SK-N-MC (cell line): ENCODE measurements at places on chromosomes 4 and X.

DNA sequence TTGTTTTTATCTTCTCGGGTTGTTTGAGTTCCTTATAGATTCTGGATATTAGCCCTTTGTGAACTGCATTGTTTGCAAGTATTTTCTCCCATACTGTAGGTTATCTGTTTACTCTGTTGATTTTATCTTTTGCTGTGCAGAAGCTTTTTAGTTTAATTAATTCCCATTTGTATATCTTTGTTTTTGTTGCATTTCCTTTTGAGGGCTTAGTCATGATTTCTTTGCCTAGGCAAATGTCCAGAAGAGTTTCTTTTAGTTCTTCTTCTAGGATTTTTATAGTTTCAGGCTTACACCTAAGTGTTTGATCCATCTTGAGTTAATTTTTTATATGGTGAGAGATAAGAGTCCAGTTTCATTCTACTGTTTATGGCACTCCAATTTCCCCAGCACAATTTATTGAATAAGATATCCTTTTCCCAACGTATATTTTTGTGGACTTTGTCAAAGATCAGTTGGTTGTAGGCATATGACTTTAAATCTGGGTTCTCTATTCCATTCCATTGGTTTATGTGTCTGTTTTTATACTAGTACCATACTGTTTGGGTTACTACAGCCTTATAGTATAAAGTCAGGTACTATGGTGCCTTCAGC, 54.3 kb downstream of the EGF start:
- DNase-seq = no peak

GRCh38 chr4:7410446-7410845, 24.3 kb downstream of the PSAPL1 start:
- no peak for DNase-seq

GRCh38 chr4:53010318-53010717, 148.2 kb downstream of the RASL11B start:
- DNase-seq = no peak

- DNase-seq = no peak
Observed at GRCh38 chrX:25125483-25125882, 109.7 kb upstream of the ARX start.

DNA sequence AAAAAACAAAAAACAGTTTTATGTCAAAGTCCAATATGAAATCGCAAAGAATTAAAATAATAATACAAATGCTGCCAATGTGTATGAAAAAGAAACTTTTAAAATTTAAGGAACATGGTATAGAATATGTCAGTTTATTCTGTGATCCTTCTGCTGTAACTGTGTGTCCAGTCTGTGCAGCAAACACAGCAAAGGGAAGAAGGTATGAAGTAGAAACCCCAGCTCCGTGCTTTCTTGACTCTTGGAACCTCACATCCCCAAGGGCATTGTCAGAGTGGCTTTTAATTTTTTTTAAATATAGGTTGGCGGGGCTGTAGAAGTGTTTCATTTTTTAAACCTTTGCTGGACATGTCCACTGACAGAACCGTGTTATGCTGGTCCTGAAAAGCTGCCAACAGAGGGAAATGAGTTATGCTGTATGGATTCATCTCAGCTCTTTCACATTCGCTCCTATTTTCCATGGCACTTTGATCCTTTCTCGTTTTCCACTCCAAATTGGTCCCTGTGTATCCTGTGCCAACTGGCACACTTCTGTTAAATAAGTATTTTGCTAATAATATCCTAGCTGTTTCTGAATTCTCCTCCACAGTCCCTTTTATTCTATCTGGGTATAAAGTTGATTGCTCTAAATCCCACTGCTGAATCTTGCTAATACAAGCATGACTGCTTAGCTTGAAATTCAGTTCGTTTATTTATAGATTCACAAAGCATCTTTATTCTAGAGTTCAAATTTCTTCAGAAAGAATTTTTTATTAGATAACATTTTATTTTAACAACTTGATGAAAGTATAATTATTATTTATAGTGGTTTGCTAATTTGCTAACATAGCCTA, 127.0 kb upstream of the DDIT4L start:
- DNase-seq = no peak

DNA sequence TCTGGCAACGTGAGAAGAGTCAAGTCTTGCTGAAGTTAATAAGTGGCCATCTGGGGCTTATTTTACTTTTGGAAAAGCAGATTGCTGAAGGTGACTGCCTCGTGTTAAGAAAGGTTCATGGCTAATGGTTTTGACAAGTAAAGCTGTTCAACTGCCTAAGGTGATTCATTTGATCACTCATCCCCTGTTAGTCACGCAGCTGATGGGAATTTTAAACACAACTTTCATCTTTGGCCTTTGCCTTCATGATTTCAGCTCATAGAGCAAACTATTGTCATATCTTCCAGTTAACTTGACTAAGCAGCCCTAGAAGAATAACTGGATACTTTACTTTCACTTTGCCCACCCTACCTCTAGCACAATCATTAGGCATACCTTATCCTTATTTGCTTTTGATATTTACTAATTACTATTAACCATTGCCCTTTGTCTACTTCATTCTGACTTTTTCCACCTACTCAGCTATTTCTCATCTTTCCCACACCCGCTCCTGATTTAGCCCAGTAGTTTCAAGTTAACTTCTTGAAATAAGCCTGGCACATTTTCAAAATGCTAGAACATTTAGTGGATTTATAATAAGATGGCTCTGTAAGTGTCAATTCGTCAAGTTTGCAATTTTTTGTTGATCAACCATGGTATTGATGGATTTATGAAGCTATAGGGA, 170.6 kb upstream of the S100G start:
- DNase-seq = no peak

DNA sequence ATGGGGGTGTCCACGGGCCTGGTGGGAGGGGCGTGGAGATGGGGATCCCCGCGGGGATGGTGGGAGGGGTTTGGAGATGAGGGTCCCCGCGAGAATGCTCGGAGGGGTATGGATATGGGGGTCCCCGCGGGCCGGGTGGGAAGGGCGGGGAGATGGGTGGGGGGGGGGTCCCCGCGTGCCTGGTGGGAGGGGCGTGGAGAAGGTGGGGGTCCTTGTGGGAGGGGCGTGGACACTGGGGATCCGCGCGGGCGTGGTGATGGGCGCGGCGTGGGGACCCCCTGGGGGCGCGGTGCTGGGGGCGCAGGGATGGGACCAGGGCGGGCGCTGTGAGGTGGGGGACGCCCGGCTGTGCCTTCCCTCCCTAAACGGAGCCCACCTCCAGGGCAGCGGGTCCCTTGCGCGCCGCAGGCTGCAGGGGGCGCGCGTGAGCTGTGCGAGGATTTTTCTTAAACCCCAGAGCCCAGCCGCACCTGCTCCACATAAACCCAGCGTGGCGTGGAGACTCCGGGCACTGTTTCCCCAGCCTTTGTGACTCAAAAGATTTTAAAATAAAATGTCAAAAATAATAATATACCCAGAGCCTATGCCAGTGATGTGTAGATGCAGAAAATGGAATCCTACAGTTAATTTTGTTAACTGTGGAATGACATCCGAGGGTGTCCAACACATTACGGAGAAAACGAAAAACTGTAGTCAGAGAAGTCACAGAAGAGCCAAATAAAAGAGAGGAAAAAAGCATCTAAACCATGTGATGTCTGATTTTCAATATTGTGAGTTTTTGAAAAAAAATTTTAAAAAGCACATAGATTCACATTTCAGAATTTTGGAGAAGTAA, 1.5 kb upstream of the ASMTL start:
- DNase-seq = peak; percentile 39

DNA sequence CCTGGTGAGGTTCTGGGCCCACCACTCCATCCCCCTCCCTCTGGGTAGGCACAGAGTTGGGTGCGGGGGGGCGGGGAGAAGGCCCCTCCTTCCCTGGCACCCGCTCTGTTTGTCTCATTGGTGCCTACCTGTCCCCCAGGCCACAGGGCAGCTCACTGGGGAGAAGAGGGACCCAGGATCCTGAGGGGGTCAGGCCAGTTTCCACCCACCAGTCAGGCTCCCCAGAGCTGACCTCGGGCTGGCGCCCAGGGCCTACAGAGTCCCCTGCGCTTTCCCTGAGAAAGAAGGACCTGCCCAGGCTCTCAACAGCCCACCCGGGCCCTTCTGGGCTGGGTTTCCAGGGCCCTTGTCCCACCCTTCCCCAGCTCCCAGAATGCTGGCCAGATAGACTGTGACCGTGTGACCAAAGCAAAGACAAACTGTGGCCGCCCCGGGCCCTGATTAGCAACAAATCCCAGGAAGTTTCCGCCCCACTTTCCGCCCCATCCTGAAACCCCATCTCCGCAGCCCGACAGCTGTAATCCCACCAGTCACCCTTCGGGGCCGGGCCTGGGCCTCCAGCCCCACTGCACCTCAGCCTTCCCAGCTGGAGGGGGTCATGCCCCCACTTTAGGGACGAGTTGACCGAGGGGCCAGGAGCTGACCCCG, 33.8 kb upstream of the FGFR3 start:
- DNase-seq = no peak

DNA sequence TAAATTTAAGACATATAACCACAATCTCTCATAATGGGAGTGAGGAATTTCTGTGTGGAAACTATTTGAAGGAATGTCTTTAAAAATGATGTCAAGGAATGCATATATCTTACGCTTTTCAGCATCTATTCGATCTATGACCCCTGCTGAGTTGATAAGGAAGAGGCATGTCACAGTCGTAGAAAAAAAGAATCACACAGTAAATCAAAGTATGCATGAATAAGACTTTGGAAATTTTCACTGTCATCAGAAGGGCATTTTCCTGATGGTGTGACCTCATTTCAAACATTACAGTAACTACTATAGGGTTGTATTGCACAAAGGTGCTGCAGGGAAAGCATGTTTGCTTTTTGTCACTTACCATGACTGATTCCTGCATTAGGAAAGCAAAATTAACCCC, 41.5 kb downstream of the REELD1 start:
- DNase-seq = peak; percentile 44

GRCh38 chr4:89400287-89401035, 92.9 kb upstream of the GPRIN3 start:
- DNase-seq = no peak

- no peak for DNase-seq
Observed at GRCh38 chrX:73457306-73457705, 10.5 kb downstream of the CDX4 start.

GRCh38 chr4:182143822-182144625, 99.2 kb upstream of the TENM3 start:
- no peak for DNase-seq

GRCh38 chr4:105130945-105131344, 15.7 kb upstream of the TET2 start:
- no peak for DNase-seq

GRCh38 chrX:50198348-50198747, 2.5 kb downstream of the AKAP4 start:
- no peak for DNase-seq

DNA sequence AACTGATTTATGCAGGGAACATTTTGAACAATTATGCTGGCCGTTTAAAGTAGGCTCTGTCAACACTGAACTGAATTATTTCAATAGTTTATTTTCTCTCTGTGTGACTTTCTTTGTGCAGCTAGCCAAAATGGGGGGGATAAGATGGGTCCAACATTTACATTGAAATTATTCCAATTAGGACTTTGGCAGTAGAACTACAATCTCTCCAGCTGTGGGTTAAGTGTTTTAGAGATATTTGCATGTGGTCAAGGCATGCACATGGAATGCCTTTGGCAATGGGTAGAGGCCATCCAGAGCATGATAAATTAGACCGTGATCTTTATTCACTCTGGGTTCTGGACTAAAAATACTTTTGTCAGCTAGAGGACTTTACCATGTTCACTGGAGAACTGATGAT, 107.9 kb upstream of the ELOVL6 start:
- no peak for DNase-seq

DNA sequence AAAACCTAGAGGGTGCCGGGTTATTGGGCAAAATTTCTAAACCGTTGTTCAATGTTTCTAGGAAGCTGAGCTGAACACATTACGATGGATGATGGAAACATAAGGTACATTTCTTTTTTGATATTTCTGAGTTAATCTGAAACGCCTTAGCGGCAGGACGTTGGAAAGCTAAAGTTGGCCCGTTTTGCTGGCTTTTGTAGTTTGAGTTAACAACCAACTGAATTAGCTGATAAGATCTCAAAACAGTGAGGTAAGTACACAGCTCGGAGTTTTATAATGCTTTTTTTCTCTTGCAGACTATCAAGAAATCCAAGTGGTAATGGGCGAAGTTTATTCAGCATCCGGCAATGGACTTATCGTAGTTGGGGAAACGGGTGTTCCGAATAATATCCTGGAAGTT, 73.5 kb downstream of the PRSS12 start:
- DNase-seq = no peak

DNA sequence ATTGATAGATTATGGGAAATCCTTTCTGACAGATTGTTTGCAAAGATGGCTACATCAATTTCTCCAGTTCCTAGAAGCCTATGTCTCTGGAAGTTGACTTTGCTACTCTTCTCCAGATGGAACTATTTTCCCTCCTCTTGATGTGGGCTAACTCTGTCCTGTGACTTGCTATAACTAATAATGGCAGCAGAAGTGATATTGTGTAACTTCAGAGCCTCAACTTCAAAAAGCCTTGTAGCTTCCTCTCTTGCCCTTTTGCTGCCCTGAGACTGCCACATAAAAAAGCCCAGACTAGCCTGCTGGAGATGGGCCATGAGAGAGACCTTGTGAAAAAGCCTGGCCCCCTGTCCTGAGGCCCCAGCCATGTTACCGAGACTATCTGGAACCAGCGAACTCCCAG, 210.7 kb upstream of the SLC7A11 start:
- DNase-seq = no peak

DNA sequence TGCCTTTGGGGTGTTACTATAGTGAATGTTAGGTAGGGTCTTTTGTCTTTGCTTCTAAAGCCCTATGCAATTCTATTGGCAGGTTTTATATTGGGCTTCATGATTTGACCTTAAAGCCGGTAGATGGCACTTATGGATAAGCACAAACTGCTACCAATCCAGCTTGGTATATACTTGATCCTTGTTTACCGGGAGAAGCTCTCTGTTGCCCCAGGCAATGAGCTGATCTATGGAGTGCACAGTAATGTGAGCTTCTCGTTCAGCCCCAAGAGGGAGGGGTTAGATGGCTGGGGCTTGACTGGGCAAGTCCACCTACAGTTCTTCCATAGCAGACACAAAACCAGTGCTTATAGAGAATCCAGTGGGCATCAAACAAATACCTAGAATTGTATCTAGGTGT, 287.2 kb upstream of the CT83 start:
- no peak for DNase-seq

- DNase-seq = no peak
Observed at GRCh38 chr4:63728480-63729177, 680.6 kb downstream of the TECRL start.

GRCh38 chrX:23803931-23804381, 21.0 kb downstream of the SAT1 start:
- no peak for DNase-seq

DNA sequence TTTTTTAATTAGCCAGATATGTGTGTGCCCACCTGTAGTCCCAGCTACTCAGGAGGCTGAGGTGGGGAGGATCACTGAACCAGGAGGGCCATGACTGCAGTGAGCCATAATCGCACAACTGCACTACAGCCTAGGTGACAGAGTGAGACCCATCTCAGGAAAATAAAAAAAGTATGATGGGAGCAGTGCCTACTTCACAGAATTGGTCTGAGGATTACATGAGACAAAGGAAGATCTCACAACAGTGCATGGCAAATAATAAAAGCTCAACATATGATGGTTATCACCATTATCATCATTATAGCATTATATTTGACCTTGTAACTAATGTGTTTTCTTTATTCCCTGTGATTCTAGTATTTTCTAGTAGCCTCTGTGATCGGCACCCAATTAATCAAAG, 19.9 kb upstream of the DCHS2 start:
- no peak for DNase-seq
